Glutamatergic neuron (in vitro differentiated cells): ENCODE measurements at places on chromosomes 12 and 14.

GRCh38 chr12:105109465-105110212 lies 2.1 kb downstream of the WASHC4 start:
- DNase-seq, result no peak

- DNase-seq, result no peak
Observed at GRCh38 chr12:60437297-60437696, 841.5 kb downstream of the SLC16A7 start.

- no peak for DNase-seq
Observed at GRCh38 chr14:94816113-94816512, 46.2 kb upstream of the GSC start.

- DNase-seq, result peak; percentile 36
Observed at GRCh38 chr12:69932676-69933552, 107.9 kb downstream of the MYRFL start.

- no peak for DNase-seq
Observed at GRCh38 chr12:111405859-111406473, at the start of gene SH2B3. SH2B3 (plus strand) TSS chr12:111405923; CDS start chr12:111418146, 12,223 bp downstream.

- no peak for DNase-seq
Observed at GRCh38 chr12:25718081-25718731, 165.1 kb upstream of the LMNTD1 start.

- DNase-seq, result no peak
Observed at GRCh38 chr14:22152161-22152870, 436.7 kb downstream of the DAD1 start.

GRCh38 chr12:32545413-32545980 lies 133.6 kb upstream of the DNM1L start:
- DNase-seq, result no peak

- no peak for DNase-seq
Observed at GRCh38 chr14:94439453-94440057, 13.0 kb downstream of the SERPINA11 start.

DNA sequence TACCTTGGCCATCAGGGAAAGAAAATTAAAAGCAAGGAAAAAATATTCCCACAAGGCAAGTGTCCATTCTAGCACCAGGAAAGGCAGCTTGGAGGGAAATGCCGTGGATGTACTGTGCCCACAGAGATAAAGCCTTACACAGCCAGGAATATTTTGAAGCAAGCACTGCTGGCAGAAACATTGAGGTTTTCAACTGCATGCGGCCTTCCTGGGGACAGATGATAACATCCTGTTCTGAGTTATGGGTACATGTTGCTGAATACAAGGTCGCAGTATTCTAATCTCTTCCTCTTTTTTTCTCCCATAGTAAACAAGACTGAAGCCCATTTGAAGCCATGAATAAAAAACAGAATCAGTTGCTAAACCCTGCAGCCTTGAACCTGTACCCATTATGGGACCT lies 197.1 kb downstream of the BTG1 start:
- DNase-seq, result no peak
